ENCODE measurements at places on chromosomes 13 and 19. TPM values are rescaled to one million over a fixed set of nuclear protein-coding genes. Genes with fewer than 3 reads are reported as not detected.

The OR1I1 gene
- not detected for total RNA-seq

The UQCR11 gene
- total RNA-seq = 300 TPM

GRCh38 chr19:17505223-17505622 is 6.2 kb upstream of the PGLS start:
- no peaks in the 10 kb centered on the region for H3K4me1 ChIP-seq
- H3K36me3 ChIP-seq = no peaks in the 10 kb centered on the region
- no peak overlapping the region for H3K4me3 ChIP-seq
- no peak overlapping the region for H3K27ac ChIP-seq

The IFNL1 gene
- 0.57 TPM for total RNA-seq

DNA sequence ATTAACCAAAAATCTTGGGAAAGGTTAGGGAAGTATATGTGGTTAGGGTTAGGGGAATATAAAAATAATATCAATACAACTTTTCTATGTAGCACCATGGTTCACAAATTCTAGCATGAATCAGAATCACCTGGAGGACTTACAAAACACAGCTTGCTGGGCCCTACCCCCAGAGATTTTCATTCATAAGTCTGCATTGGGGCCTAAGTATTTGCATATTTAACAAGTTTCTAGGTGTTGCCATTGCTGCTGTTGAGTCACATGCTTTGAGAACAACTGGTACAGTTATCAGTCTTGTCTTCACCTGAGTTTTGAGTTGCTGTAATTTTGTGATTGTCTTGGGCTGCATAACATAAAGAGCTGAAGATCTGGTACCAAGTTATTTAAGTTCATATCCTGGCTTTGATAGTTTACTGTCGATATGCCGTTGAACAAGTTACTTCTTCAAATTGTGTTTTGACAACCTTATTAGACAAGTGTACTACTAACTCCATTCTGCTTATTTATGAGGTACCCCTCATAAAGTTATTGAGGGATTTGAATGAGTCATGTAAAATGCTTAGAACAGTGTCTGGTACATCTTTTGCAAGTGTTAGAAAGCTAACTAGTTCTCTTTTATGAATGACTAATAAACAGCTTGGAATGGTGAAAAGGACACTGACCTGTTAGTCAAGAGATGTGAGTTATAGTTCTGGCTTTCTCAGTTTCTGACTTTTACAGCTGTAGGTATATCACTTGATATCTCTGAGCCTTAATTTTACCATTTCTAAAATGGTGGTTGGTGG is 132.9 kb downstream of the PAN3 start:
- H3K4me3 ChIP-seq = no peak overlapping the region
- H3K4me1 ChIP-seq = no peaks in the 10 kb centered on the region
- DNase-seq = no peak
- H3K27me3 ChIP-seq = no peaks in the 10 kb centered on the region
- no peaks in the 10 kb centered on the region for H3K36me3 ChIP-seq

DNA sequence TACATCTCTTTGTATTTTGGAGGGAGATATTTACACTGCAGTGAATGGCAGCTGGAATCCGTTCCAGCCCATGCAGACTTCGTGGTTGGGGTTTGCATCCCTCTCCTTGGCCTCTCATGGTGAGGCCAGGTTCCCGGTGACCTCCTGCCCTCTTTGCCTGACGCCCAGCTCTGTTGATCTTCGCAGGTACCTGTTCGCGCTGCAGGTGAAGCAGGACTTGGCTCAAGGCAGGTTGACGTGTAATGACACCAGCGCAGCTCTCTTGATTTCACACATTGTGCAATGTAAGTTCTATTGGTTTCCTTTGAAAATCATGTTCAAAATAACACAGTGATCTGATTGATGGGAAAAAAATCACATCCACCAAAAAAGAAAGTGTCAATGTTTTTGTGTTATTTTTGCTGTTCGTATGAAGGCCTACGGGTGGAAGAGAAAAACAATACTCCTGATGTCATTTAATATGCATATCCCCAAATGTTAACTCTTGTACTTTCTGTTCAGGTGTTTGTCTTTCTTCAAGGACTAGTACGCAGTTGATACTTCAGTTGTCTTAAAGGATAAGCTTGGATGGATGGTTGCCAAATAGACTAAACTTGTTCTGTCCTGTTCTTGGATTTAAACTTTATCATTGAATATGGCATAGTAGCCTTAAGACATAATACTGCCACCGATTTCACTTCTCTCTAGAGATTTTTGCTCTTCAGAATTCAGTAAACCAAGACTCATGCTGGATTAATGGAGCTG is 199.1 kb downstream of the STK24 start:
- no peaks in the 10 kb centered on the region for H3K27me3 ChIP-seq
- H3K36me3 ChIP-seq = no peaks in the 10 kb centered on the region
- H3K4me1 ChIP-seq = no peaks in the 10 kb centered on the region
- H3K4me3 ChIP-seq = no peak overlapping the region
- DNase-seq = no peak

GRCh38 chr13:47064381-47064780 is 167.5 kb upstream of the HTR2A start:
- no peak overlapping the region for H3K4me3 ChIP-seq
- no peaks in the 10 kb centered on the region for H3K27me3 ChIP-seq
- DNase-seq = no peak
- H3K36me3 ChIP-seq = no peaks in the 10 kb centered on the region
- no peaks in the 10 kb centered on the region for H3K4me1 ChIP-seq
- H3K27ac ChIP-seq = no peak overlapping the region

DNA sequence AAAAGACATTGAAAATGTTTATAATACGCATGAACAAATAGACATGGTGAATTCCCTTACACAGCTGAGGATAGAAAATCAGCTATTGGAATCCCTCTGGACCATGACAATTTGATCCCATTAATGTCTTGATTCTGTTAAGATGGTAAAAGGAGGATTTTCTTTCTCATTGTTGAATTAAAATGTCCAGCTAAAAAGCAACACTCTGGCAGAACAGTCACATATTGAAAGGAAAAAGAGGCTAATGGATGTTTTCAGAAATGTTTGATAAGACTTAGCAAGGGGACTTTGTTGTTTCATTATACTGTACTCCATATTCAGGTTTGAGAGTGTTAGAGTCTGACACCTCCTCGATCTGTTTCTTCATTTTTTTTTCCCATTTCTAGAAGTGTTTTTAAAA is 296.0 kb downstream of the OLFM4 start:
- no peak for DNase-seq
- H3K4me1 ChIP-seq = no peaks in the 10 kb centered on the region
- H3K27ac ChIP-seq = no peak overlapping the region

The ZNF888 gene
- total RNA-seq = 7.4 TPM

GRCh38 chr13:110109910-110110309 is 197.0 kb downstream of the COL4A1 start:
- no peak for DNase-seq
- no peaks in the 10 kb centered on the region for H3K36me3 ChIP-seq
- H3K4me3 ChIP-seq = no peak overlapping the region

GRCh38 chr19:52690369-52691214 is 44.3 kb downstream of the ZNF611 start:
- peaks cover 8% of the 10 kb centered on the region for H3K4me1 ChIP-seq
- peak overlapping the region; percentile 93 for H3K27ac ChIP-seq
- peak; percentile 45 for DNase-seq
- H3K36me3 ChIP-seq = no peaks in the 10 kb centered on the region
- peak overlapping the region; percentile 91 for H3K4me3 ChIP-seq

Measured in Panc1 (cell line).